ENCODE measurements at places on chromosomes 13 and 19. TPM values are rescaled to one million over a fixed set of nuclear protein-coding genes. Genes with fewer than 3 reads are reported as not detected.

ZNF582 gene
- 3.8 TPM for polyA plus RNA-seq

KL gene
- polyA plus RNA-seq, result 0.02 TPM

C1QTNF9B gene
- 0.09 TPM for polyA plus RNA-seq

CCL25 gene
- polyA plus RNA-seq, result 0.46 TPM

MAMSTR gene
- 2.5 TPM for polyA plus RNA-seq

RAB3A gene
- 18.6 TPM for polyA plus RNA-seq

OR7A5 gene
- polyA plus RNA-seq, result not detected

FCGBP gene
- polyA plus RNA-seq, result 1.1 TPM

OR7C1 gene
- polyA plus RNA-seq, result not detected

NCAN gene
- 3.6 TPM for polyA plus RNA-seq

EHD2 gene
- 12.4 TPM for polyA plus RNA-seq

DGKH gene
- polyA plus RNA-seq, result 1.1 TPM

POU4F1 gene
- 0.09 TPM for polyA plus RNA-seq

TNFSF9 gene
- 4.4 TPM for polyA plus RNA-seq

FUT2 gene
- polyA plus RNA-seq, result 8.2 TPM

CAMSAP3 gene
- 11.4 TPM for polyA plus RNA-seq

CYP4F11 gene
- polyA plus RNA-seq, result not detected

CERS1 gene
- polyA plus RNA-seq, result 61.6 TPM

Data from H1 (cell line).